ENCODE measurements at places on chromosomes 2 and 18. TPM values are rescaled to one million over a fixed set of nuclear protein-coding genes. Genes with fewer than 3 reads are reported as not detected.

PDE1A gene
- total RNA-seq = 18.5 TPM

VWC2L gene
- total RNA-seq = not detected

FAM237A gene
- 2.0 TPM for total RNA-seq

EVX2 gene
- not detected for total RNA-seq

METTL4 gene
- 7.5 TPM for total RNA-seq

HTR2B gene
- 0.74 TPM for total RNA-seq

UPP2 gene
- not detected for total RNA-seq

SOX11 gene
- 1.4 TPM for total RNA-seq

TBR1 gene
- not detected for total RNA-seq

DNA sequence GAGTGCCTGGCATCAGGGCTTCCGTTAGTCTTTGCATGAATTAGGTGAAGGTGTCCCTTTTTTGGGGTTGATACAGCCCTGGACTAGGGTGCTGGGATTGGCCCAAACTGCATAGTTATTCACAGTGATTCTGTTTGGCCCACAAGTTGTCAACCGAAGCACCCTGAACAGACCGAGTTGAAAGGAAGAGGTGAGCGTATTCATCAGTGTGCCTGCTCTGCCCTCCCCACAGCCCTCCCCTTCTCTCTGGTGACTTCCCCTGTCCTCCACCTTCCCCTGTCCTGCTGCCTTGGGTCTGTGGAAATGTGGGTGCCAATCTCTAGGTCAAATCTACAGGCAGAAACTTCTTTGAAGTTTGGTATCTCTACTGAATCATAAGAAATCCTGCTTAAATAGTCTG lies 330.5 kb downstream of the DYSF start:
- DNase-seq = no peak
- H3K4me1 ChIP-seq = no peaks in the 10 kb centered on the region
- H3K36me3 ChIP-seq = no peaks in the 10 kb centered on the region

- no peaks in the 10 kb centered on the region for H3K4me1 ChIP-seq
- H3K36me3 ChIP-seq = no peaks in the 10 kb centered on the region
- H3K27ac ChIP-seq = no peak overlapping the region
Measured at GRCh38 chr18:27787547-27787946, 389.4 kb downstream of the CDH2 start.

GRCh38 chr18:949724-950631 lies 45.3 kb downstream of the ADCYAP1 start:
- H3K4me1 ChIP-seq = no peaks in the 10 kb centered on the region
- H3K4me3 ChIP-seq = no peak overlapping the region
- H3K27me3 ChIP-seq = no peaks in the 10 kb centered on the region
- DNase-seq = no peak
- no peak overlapping the region for H3K27ac ChIP-seq

- peaks cover 45% of the 10 kb centered on the region for H3K4me1 ChIP-seq
- no peak overlapping the region for H3K27ac ChIP-seq
- DNase-seq = no peak
- H3K27me3 ChIP-seq = peaks cover 76% of the 10 kb centered on the region
Measured at GRCh38 chr2:120346667-120347358, 877 bp downstream of the INHBB start.

DNA sequence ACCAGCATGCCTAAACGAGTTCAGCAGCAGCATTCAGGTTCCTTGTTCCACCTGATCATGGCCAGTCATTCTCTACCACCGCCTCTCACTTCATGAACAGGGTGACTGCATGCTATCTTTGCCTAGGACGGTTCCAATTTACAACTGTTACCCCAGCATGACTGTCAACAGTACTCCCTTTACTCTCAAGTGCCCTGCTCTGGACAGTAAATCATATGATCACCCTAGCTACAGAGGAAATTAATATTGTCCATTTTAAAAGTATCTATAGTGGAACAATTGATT lies 25.7 kb downstream of the MGAT4A start:
- H3K4me1 ChIP-seq = peaks cover 77% of the 10 kb centered on the region
- H3K36me3 ChIP-seq = no peaks in the 10 kb centered on the region
- no peaks in the 10 kb centered on the region for H3K27me3 ChIP-seq
- H3K27ac ChIP-seq = no peak overlapping the region
- H3K4me3 ChIP-seq = no peak overlapping the region
- no peak for DNase-seq

DNA sequence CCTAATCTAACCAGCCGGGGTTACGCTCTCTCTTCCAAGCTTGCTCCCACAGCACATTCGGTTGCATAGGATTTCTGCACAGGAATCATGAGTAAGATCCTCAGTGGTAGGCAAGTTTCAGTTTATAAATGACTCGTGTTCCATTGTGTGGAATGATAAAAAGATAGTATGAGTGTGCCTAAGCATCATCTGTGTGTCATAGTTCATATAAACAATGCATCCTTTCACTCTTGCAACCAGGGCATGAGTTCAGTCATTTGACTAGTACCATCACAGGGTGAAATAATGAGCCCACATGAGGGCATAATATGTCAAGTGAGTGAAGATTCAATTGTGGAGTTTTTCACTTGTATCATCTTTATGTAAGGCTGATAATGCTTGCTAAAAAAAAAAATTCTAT lies 417.1 kb upstream of the CDH2 start:
- H3K4me3 ChIP-seq = no peak overlapping the region
- no peaks in the 10 kb centered on the region for H3K4me1 ChIP-seq
- no peaks in the 10 kb centered on the region for H3K27me3 ChIP-seq
- H3K36me3 ChIP-seq = no peaks in the 10 kb centered on the region
- no peak for DNase-seq

DNA sequence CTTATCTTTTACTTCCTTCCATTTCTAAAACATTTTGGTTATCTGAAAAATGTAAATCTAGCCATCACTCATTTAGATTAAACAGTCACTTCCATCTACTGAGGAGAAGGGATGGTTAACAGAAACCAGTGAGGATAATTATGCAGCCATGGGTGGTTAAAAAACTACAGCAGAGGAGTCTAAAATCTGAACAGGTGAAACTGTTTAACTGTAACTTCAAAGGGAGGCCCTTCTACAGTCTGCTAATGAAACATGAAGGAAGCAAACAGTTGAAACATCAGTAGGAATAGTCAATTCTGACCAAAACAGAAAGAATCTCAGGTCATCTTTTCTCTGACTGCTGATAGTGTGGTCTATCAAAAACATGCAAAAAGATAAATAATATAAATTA lies 71.0 kb downstream of the DTNB start:
- H3K4me3 ChIP-seq = no peak overlapping the region
- H3K27me3 ChIP-seq = no peaks in the 10 kb centered on the region
- no peak for DNase-seq
- H3K4me1 ChIP-seq = no peaks in the 10 kb centered on the region
- no peaks in the 10 kb centered on the region for H3K36me3 ChIP-seq

- no peak overlapping the region for H3K4me3 ChIP-seq
- no peak for DNase-seq
- H3K4me1 ChIP-seq = peaks cover 4% of the 10 kb centered on the region
- H3K36me3 ChIP-seq = no peaks in the 10 kb centered on the region
- peaks cover 55% of the 10 kb centered on the region for H3K27me3 ChIP-seq
- no peak overlapping the region for H3K27ac ChIP-seq
Measured at GRCh38 chr2:153872311-153873051, 759 bp downstream of the GALNT13 start.

GRCh38 chr2:31379747-31380146 lies 34.8 kb downstream of the XDH start:
- H3K27me3 ChIP-seq = no peaks in the 10 kb centered on the region
- no peak overlapping the region for H3K27ac ChIP-seq
- no peak for DNase-seq
- H3K4me3 ChIP-seq = no peak overlapping the region
- H3K36me3 ChIP-seq = no peaks in the 10 kb centered on the region

DNA sequence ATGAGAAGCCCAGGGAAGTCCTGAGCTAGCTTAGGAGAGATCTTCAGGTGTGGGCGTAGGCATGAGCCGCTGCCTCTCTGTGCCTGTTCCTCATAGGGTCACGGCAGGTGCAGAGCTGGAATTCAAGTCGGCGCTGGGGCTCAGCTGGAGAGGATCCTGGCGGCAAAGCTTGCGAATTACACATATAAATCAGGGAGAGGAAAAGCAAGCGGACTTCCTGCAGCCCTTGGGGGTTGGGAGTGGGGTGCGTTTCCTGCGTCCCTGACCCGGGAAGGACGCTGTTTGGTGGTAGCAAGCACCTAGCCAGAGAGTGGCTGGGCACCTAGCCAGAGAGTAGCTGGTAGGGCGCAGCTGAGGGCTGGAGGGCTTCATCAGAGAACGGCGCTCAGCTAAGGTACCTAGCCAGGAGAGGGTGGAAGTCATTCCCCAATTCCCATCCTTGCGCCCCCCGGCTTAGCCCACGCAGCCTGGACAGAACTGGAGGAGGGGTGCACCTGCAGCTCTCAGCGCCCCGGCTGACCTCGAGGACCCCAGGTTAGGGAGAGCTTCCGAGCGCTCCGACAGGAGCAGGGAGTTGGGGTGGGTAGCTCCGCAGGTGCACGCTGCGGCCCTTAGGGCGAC lies 459 bp upstream of the EFR3B start:
- no peaks in the 10 kb centered on the region for H3K36me3 ChIP-seq
- DNase-seq = peak; percentile 54

DNA sequence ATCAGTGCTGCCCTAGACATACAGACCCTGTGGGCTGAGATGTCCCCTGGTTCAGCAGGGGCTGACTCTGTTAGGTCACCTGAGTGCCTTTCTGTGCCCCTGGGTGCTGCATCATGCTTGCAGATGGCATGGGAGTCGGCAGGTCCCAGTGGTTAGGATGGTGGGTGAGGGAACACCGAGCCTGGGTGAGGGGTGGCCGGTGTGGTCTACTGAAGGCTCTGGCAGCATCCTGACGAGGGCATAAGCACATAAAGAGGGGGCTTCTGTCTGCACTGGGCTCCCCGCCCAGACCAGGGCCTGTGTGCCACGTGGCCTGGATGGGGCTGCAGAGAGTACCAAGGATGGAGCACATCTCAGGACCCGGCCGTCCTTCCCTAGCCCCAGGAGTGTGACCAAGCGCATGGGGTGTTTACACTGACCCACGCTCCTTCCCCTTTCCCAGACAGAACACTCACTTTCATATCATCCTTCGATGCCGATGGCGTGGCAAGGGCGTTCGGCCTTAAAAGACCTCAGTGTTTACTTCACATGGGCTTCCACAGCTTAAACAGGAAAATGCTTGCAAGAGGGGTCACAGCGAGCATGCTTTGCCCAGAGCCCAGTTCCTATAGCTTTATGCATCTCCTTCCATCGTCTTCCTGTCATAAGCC lies 115.1 kb downstream of the STPG4 start:
- peaks cover 74% of the 10 kb centered on the region for H3K4me1 ChIP-seq
- H3K27ac ChIP-seq = peak overlapping the region; percentile 86
- no peak overlapping the region for H3K4me3 ChIP-seq
- no peak for DNase-seq

- DNase-seq = no peak
- H3K27me3 ChIP-seq = no peaks in the 10 kb centered on the region
- no peak overlapping the region for H3K4me3 ChIP-seq
Measured at GRCh38 chr2:182650704-182651103, 65.4 kb upstream of the DNAJC10 start.
